ENCODE measurements at places on chromosomes 16 and 17. TPM values are rescaled to one million over a fixed set of nuclear protein-coding genes. Genes with fewer than 3 reads are reported as not detected.

- DNase-seq, result no peak
These were observed 101.7 kb upstream of the GPR139 start for GRCh38 chr16:20175358-20175757.

DNA sequence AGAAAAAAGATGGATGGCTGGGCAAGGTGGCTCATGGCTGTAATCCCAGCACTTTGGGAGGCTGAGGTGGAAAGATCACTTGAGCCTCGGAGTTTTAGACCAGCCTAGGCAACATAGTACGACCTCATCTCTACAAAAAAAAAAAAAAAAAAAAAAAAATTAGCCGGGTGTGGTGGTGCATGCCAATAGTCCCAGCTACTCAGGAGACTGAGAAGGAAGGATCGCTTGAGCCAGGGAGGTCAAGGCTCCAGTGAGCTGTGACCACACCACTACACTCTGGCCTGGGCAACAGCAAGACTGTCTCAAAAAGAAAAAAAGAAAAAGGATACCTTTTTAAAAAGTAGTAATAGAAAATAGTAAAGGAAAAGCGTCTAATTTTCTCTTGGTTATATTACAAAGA is 20.7 kb downstream of the ZNF652 start:
- DNase-seq, result no peak

- no peak for DNase-seq
These were observed 81.7 kb upstream of the GNG13 start for GRCh38 chr16:882256-882655.

GRCh38 chr16:3234543-3234856 is 458 bp downstream of the ZNF200 start:
- no peak for DNase-seq

DNA sequence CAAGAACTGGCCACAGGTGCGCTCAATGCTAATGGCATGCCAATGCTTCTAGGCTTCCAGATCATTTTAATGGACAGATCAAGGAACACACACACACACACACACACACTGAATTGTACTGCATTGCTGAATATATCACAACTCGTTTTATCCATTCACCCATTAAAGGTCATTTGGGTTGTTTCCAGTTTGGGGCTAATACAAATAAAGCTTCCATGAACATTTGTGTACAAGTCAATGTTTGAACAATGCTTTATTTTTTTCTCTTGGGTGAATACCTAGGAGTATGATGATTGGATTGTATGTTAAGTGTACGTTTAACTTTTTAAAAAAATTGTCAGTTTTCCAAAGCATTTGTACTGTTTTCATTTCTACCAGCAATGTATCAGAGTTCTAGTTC is 3.6 kb upstream of the PCTP start:
- no peak for DNase-seq

The BRICD5 gene
- 5.5 TPM for total RNA-seq

The G6PC1 gene
- total RNA-seq, result not detected

Measured in heart left ventricle (tissue), 16 donors.